Left lobe of liver (tissue), 2 donors: ENCODE measurements at places on chromosomes 5 and 9.

- no peak for DNase-seq
These were observed 124.4 kb downstream of the PLK2 start for GRCh38 chr5:58335518-58335917.

DNA sequence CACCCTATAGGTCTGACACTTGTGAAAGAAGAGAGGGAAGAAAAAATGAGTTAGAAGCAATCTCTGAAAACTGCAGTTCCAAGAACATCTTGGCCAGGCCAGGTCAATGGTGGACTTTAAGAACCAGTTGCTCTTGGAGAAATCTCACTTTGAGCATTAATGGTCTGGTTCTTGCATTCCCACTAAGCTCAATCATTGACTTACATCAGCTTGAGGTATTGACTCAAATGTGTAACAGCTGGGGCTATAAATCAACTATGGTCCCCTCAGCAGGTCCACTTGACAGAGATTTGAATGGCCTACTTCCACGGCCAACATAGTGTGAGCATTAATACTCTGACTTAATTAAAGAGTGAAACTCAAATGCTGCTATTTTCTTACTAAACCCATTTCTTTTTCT is 357.8 kb upstream of the RGMB start:
- DNase-seq: no peak

- no peak for DNase-seq
These were observed 566.0 kb upstream of the DMAC1 start for GRCh38 chr9:8365466-8366160.

- DNase-seq: no peak
These were observed 1044.2 kb downstream of the TLE4 start for GRCh38 chr9:80615964-80616363.

GRCh38 chr9:69535911-69536310 is 136.3 kb downstream of the APBA1 start:
- DNase-seq: no peak

- no peak for DNase-seq
These were observed 94.7 kb upstream of the IFNK start for GRCh38 chr9:27429436-27429835.

- no peak for DNase-seq
These were observed 193.0 kb upstream of the C9orf72 start for GRCh38 chr9:27766073-27766835.

- DNase-seq: no peak
These were observed 2.9 kb downstream of the ZFAND5 start for GRCh38 chr9:72362118-72362531.

DNA sequence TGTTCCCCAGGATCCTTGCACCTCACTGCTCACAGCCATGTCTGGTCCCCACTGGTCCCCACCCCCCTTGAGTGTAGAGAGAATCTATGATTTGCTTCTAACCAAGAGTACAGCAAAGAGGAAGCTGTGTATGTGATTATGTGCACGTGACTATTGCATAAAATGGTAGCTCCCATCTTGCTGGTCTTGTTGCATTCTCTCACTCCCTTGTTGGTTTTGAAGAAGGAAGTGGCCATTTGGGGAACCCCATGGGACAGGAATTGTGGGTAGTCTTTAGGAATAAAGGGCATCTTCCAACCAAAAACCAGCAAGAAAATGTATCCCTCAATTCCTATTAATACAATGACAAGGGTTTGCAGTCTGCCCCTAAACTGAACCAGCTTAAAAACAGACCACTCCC is 5.2 kb upstream of the FCN2 start:
- DNase-seq: peak; percentile 16

GRCh38 chr9:71254592-71255277 is 133.3 kb upstream of the TRPM3 start:
- DNase-seq: no peak

GRCh38 chr5:89471541-89471940 is 588.6 kb upstream of the MEF2C start:
- no peak for DNase-seq

GRCh38 chr9:15531380-15531779 is 20.6 kb upstream of the PSIP1 start:
- no peak for DNase-seq

- DNase-seq: no peak
These were observed 99.8 kb downstream of the ACTL7B start for GRCh38 chr9:108755979-108756378.

DNA sequence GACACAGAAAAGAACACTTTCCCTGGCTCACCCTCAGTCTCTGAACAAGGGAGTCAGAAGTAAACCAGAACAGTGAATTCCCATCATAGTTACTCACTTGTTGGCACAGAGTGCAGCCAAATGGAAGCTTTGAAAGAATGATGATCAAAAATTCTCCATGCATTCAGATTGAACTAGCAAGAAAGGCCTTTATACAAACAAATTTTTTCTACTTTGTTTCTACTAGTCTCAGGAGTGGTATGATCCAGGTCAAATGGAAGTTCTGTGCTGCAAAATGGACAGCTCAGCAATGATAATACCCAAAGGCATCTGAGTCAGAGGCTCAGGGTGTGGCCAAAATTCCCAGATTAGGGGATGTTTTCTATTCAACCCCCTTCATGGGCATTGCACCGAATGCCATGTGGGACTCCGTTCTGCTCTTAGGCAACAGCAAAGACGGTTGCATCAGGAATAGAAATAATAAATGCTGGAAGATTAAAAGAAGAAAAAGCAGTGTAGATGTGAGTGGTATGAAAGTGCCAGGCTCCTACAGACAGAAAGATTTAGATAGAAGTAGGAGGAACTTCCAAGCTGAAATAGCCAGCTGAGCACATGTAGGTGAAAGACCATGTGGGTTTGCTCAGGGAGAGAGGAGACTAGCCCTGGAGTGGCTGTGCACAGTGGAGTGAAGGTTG is 24.0 kb upstream of the ASPN start:
- DNase-seq: no peak

- no peak for DNase-seq
These were observed 271.4 kb downstream of the CSNK1G3 start for GRCh38 chr5:123783421-123783820.

DNA sequence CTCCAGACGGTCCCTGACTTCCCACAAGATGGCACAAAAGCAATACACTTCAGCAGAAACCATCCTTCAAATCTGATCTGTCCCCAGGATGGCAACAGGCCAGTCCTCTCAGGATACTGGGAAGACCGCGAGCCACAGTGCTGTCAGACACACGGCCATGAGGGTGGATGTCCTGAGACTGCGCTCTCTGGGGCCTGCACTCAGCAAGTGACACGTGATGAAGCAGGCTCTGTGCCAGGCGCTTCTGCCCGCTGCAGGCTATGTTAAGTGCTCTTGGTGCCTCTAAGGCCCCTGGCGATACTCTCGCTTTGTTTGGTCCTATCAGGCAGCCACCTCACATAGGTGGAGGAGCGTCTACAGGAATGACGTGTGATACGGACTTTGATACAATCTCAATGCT is 7.1 kb downstream of the BRD9 start:
- no peak for DNase-seq

DNA sequence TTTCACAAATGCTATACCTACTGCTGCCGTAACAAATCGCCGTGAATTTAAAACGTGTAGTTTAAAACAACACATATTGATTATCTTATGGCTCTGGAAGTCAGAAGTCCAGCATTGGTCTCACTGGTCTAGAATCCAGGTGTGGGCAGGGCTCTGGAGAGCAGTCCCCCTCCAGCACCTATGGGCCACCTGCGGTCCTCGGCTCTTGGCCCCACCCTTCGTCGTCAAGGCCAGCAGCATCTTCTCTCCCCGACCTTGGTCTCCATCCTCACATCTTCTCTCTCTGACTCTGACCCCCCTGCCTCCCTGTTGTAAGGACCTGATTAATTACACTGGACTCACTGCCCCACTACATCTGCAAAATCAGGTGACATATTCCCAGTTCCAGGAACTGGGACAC is 106.4 kb upstream of the COL5A1 start:
- DNase-seq: no peak

DNA sequence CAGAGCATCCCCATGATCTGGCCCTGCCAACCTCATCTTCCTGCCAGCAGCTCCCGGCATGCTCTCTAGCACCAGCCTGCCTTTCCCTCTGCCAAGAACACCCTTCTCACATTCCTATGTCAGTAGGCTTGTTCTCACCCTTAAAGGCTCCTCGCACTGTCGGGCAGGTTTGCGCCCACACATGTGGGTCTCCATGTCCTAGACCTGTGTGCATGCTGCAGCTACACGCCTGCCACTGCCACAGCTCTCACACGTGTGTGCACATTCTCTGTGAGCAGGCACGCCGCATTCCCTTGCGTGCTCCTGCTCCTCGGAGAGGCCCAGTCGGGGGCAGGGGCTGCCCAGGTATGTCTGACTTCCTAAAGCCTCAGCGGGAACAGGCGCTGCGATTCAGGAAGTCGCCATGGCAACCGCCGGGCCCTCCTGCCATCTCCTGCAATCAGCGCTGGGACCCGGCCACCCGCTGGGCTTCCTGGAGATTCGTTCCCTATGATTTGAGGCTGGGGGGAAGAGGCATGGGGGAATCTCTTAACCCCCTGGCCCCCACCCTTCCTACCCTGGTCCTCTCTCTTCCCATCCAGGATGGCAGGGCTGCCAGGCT is 28.1 kb downstream of the NDUFA8 start:
- peak; percentile 21 for DNase-seq

GRCh38 chr5:84614906-84615305 is 230.2 kb upstream of the EDIL3 start:
- no peak for DNase-seq

GRCh38 chr9:125485471-125486151 is 221.4 kb downstream of the MAPKAP1 start:
- DNase-seq: no peak
